MV-4-11 (cell line): ENCODE measurements at places on chromosomes 11 and 22.

- peak; percentile 87 for DNase-seq
Measured at GRCh38 chr11:85318573-85318972, 308.6 kb downstream of the DLG2 start.

- DNase-seq = peak; percentile 82
Measured at GRCh38 chr11:1307163-1307870, 2.1 kb downstream of the TOLLIP start.

- no peak for DNase-seq
Measured at GRCh38 chr11:10474551-10474950, 19.5 kb downstream of the AMPD3 start.

GRCh38 chr22:40606306-40606705, 30.2 kb downstream of the MRTFA start:
- DNase-seq = no peak

DNA sequence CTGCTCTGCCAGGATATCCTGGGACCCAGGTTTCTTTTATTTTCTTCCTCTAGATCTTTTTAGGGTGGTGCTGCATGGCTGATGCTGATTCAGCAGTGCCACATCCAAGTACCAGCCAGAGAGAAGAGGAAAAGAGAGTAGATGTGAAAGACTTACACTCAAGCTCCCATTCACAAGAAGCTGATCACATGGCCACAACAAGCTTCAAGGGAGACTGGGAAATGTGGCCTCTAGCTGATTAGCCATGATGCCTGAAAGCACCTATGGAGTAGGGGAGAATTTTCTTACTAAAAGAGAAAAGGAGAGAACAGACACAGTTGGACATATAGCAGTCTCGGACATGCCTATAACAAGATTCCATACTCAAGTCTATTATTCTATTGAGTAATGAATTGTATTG, 34.4 kb upstream of the FJX1 start:
- DNase-seq = no peak
